ENCODE measurements at places on chromosomes 13 and 19.

- no peak for DNase-seq
Observed at GRCh38 chr13:109788372-109789111, 2.2 kb upstream of the IRS2 start.

DNA sequence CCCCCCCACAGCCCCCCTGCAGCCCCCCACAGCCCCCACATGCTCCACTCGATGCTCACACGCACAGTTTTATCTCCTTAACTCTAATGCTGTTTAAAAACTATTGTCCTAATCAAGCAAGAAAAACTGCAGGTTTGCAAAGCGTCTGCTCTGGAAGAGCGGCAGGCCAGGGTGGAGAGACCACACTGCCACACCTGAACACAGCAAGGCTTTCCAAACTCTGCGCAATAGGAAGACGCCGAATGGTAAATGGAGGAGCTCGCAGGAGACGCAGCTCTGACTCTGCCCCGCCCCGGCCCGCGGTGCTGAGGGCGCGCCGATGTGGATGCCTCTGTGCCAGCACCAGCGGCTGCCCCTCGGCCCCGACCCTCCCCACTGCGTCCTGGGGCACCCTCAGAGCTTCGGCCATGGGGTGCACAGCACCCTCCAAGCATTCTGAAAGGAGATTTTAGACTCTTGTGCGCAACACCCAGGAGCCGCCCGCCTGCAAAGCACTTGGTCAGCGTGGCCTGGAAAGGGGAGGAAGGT, 32.4 kb downstream of the RASA3 start:
- peak; percentile 55 for DNase-seq

DNA sequence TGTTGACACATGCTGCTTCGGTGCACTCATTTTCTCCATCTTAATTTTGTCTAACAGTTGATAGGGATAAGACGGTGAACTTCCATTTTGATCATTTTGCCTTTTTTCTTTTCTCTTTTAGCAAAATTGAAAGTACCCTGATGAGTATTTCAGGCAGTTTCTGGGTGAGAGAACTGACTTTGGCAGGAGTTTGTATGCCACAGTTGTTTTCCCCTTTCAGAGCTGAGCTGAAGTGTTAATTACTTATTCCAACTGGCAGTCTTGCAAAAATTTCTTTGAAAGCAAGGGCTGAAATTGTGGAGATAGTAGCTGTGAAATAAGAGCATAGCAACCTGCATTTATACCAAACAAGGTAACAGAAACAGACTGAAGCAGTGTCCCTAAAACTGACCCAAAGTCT, 180.2 kb downstream of the SLITRK5 start:
- no peak for DNase-seq

DNA sequence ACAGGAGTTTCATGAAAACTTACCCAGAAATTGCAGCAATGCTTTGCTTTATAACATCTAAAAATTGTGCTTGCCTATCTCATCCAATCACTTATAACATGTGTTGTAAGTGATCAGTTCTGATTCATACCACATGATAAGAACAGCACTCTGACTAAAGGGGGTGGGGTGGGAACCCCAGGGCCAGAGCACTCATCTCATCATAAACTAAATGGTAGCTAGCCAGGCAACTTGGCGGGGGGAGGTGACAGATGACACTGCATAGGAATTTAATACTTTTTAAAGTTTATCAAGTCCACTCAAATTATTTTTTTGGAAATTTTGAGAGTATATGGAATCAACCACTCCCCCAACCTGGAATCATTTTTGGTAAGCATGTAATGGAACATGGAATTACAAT, 42.1 kb downstream of the FOXO1 start:
- no peak for DNase-seq

GRCh38 chr13:28538932-28539331, 44.0 kb upstream of the FLT1 start:
- no peak for DNase-seq

- no peak for DNase-seq
Observed at GRCh38 chr19:31289976-31290375, 59.3 kb downstream of the TSHZ3 start.

- no peak for DNase-seq
Observed at GRCh38 chr13:49569993-49570689, 15.2 kb downstream of the RCBTB1 start.

- no peak for DNase-seq
Observed at GRCh38 chr19:45130236-45130635, 30.5 kb downstream of the NKPD1 start.

DNA sequence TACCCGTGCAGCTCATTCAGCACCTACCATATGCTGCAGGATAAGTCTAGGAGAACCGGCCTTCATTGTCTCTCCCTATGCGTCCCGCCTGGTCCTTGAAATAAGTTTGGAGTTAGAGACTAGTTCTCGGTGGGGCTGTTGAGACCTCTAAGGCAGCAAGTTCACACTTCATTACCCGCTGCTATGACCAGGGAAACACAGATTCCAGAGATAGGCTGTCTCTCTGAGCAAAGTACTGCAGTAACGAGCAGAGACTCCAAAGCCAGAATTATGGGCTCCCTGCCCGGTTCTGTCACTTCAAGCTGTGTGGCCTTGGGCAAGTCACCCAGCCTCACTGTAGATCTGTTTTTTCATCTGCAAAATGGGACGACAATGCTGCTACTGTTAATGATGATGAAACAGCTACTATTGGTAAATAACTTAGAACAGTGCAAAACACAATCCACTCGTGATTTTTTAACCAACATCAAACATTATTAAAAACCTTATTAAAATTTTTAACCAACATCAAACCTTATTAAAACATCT, 184.1 kb downstream of the USP12 start:
- DNase-seq = no peak

DNA sequence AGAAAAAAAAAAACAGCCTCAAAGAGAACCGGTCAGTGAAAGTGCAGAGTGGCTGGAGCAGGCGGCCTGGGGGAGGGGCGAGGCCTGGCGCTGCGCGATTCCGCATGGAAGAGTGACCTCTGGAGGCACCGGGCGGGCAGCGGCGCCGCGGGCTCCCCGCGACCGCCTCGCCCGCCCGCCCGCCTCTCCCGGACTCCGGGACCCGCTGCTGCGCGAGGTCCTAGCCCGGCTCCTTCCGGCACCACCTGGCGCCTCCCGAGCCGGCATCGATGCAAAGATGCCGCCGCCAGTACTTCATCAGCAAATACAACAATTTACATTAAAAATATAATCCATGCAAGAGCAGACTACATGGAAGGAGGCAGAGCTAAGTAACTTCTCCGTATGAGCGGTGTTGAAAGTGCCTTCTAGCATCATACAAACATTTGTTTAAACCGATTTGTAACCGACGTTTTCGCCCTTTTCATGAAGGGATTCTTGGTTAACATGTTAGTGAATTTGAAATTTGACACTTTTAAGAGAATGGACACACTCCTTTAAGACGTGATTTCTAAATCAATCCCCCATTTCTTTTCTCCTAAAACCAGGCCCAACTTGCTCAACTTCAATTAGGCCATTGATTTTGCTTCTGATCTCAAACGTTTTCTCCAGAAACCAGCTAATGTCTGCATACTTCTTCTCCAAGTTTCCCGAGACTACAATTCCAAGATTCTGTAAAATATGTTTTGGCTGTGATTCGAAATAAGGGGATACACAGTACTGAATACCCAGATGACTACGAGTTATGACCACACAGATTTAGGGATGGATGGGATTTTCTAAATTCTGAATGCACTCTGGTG, 2.1 kb downstream of the EFNB2 start:
- DNase-seq = peak; percentile 85

GRCh38 chr13:59666504-59666903, 497.2 kb downstream of the DIAPH3 start:
- no peak for DNase-seq

DNA sequence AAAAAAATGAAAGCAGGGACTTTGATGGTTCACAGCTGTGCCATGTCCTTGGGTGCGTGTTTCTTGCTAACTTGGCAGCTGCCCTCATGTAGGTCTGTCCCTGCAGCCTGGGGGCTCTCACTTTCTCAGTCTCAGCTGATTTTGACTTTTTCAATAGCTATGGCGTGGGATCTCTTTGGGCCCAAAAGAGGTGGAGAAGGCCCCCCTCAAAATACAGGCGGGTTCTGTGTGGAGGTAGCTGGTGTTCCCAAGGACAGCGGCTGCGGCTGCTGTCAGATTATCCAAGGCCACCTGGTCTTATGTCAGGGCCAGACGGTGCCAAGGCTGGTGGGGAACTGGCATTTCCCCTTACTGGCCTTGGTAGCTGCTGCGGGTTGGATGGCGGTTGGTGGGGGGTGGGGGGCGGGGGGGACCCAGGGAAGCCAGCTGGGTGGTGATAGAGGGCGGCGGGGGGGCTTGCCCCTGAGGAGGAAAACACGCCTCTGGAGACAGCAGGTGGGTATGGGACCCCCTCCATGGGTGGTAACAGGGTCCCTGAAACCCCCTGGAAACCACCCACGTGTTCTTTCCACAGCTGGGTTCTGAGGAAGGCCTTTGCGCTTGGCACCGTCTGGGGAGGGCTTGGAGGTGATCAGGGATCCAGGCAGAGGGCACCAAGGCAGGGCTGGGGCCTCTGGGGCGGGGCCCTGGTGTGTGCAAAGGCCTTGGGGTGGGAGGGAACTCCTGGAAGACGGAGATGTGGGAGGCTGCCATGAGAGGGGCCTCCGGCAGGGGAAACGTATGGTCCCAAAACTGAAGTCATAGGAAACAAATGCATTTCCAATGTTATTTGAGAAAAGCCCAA, 4.1 kb downstream of the TIMM13 start:
- no peak for DNase-seq

- no peak for DNase-seq
Observed at GRCh38 chr19:10145031-10145430, 25.3 kb upstream of the EIF3G start.

- peak; percentile 70 for DNase-seq
Observed at GRCh38 chr19:18500799-18501198, 21.1 kb downstream of the ELL start.

- no peak for DNase-seq
Observed at GRCh38 chr19:50721441-50722137, 1.6 kb upstream of the CLEC11A start.

GRCh38 chr13:65857942-65858565, 1372.1 kb downstream of the PCDH9 start:
- DNase-seq = no peak

DNA sequence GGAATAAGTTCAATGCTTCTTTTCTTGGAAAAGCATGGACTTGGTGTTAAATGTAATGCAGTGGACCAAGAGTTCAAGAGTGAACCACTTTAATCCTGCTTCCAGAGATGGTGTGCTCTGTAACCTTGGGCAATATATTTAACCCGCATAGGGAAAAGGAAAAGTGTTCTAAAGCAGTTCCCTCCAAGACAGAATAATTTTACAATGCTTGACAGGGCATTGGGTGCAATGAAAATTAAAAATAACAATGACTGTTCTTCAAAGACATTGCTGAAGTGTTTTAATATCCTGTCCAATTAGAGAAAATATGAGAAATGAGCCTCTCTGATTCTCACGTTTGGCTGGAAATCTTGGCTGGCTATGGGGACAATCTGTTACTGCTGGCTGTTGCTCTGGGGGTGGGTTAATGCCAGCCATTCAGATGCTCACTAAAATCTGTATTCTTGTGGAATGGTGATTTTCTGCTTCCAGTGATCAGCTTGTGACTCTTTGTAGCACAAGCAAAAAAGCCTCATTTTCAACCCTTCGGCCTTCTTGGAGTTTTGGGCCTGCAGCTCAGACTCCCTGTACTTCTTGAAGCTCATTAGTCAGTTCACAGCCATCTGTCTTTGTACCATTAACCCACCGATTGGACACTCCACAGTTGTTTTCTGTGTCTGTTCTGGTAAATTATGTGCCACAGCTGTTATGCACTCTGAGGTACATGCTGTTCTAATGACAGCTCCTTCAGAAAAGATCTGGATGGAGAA, 310.6 kb downstream of the LMO7 start:
- DNase-seq = no peak

- no peak for DNase-seq
Observed at GRCh38 chr19:21704320-21704719, 63.1 kb downstream of the ZNF100 start.

GRCh38 chr13:113532156-113532806, 41.8 kb upstream of the DCUN1D2 start:
- no peak for DNase-seq

DNA sequence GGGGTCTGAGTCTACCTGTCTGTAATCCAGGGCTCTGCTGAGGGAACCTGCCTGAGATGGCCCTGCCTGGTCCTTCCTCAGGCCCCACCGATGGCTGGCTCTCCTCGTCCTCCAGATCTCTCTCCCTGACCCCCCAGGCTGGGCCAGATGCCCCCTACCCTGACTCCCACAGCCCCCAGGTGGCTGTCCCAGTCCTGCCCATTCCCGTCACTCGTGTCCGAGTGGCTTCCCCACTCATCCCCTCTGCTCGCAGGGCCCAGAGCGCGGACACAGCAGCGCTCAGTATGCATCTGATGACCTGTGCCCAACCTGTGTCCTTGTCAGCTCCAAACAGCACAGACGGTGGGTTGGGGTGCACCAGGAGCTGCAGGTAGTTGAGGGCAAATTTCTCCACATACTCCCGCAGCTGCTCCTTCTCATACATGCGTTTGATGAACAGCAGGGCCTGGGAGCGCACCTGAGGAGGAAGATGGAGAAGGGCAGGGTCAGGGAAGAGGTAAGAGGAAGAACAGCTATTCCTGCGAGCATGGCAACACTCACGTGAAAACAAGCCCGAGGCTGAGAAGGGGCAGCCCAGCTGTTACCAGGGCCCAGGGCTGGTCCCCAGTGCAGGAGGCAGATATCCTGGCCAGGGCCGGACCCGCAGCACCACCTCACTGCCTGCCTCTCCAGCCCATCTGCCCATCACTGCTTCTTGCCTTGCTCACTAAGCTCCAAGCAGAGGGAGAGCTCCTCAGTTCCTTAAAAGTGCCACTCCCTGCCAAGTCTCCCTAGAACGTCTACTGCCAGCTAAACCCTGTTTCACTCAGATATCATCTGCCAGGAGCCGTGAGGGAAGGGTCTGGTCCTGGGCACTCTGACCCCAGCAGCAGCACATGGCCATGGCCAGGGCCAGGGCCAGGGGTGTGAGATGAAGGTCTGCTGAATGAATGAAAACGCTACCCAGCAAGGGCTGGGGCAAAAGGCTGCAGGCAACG, 11.1 kb upstream of the RSPH6A start:
- DNase-seq = no peak

DNA sequence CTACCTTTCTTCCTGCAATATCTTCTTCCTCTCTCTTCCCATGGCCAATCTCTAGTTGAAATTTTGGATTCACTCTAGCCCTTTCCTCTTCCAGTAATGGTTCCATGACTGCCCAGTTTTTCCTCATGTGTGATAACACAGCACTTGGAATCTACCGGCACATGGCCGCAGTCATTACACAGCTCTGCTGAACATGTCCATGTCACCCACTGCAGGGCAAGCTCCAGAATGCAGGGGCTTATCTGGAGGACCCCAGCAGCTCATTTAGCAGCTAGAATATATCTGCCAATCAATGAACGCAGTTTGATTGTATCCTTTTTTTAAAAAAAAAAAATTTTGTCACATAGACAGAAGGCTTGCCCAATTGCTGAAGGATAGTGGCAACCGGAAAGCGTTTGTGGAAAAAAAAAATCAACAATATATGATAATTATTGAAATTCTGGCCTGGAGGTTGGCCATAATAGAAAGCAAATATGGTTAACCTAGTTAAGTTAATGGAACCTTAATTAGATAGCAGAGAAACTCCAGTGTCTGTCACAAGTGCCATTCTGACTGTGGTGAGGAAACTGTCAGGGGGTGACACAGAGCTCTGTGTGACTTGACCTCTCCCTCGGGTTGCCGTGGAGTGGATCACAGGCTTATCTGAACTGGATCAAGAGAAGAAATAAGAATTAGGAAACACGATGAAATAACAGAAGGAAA, 426.7 kb downstream of the LIG4 start:
- no peak for DNase-seq
